ENCODE measurements at places on chromosomes 5 and 9. TPM values are rescaled to one million over a fixed set of nuclear protein-coding genes. Genes with fewer than 3 reads are reported as not detected.

- no peak overlapping the region for H3K4me3 ChIP-seq
- no peaks in the 10 kb centered on the region for H3K36me3 ChIP-seq
- H3K27me3 ChIP-seq = peaks cover 6% of the 10 kb centered on the region
- DNase-seq = no peak
- no peak overlapping the region for H3K27ac ChIP-seq
Observed at GRCh38 chr5:171537070-171537849, 117.8 kb downstream of the FGF18 start.

The PCDHA7 gene
- 2.7 TPM for total RNA-seq

The OTP gene
- not detected for total RNA-seq

The SPATA31A3 gene
- total RNA-seq = not detected

DNA sequence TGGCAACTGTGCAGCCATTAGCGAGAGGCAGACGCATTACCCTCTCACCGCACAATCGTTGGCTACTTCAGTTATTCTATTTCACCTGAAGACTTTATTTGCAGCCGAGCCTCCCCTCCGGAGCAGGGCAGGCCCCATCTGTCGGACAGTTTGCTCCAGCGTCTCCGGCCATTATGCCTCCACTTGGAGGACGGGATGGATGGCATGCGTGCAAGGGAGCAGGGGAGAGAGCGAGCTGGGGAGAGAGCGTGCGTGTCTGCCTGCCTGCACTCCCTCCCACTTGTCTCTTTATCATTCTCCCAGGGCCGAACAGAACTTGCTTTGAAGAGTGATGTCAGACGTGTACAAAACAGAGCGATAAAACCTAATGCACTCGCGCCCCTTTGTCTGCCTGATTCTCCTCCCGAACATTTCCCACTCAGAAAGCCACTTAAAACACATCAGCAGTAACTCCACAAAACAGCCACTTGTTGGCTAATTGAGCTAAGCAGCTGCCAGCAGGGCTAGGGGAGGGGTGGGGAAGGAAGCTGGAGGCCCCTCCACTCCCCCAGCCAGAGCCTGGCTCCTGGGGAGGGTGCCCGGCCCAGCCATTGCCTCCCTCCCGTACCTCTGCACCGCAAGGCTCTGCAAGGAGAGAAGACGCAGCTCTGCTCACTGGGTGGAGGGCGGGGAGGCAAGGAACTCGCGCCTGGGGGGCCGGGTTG is 43.4 kb upstream of the FUBP3 start:
- H3K27ac ChIP-seq = no peak overlapping the region
- no peaks in the 10 kb centered on the region for H3K36me3 ChIP-seq
- peaks cover 40% of the 10 kb centered on the region for H3K4me1 ChIP-seq
- H3K4me3 ChIP-seq = peak overlapping the region; percentile 52
- peak; percentile 34 for DNase-seq

The RMND5B gene
- 86.1 TPM for total RNA-seq

DNA sequence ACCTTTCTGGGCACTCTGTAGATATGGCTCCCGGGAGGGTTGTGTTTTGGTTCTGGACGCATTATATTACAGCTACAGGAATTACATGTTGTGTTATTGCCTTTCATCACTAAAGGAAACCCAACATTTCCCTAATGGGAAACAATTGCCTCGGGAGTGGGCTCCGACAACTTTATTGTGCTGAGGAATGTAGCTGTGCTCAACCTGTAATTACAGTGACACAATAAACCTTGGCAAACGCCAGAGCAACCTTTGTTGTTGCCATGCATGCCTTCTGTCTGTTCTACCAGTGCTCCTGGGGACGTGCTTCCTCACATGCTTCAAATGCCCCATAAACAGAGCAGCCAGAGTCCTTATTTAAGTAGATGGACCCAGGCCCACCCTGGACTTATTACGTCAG is 182.4 kb downstream of the DIRAS2 start:
- peaks cover 22% of the 10 kb centered on the region for H3K4me1 ChIP-seq
- no peak overlapping the region for H3K4me3 ChIP-seq
- no peak for DNase-seq
- no peaks in the 10 kb centered on the region for H3K36me3 ChIP-seq
- 0 out of 2 replicates have a peak, but pooled peaks cover 2% of the 10 kb centered on the region for H3K27me3 ChIP-seq

The SLCO6A1 gene
- 0.42 TPM for total RNA-seq

DNA sequence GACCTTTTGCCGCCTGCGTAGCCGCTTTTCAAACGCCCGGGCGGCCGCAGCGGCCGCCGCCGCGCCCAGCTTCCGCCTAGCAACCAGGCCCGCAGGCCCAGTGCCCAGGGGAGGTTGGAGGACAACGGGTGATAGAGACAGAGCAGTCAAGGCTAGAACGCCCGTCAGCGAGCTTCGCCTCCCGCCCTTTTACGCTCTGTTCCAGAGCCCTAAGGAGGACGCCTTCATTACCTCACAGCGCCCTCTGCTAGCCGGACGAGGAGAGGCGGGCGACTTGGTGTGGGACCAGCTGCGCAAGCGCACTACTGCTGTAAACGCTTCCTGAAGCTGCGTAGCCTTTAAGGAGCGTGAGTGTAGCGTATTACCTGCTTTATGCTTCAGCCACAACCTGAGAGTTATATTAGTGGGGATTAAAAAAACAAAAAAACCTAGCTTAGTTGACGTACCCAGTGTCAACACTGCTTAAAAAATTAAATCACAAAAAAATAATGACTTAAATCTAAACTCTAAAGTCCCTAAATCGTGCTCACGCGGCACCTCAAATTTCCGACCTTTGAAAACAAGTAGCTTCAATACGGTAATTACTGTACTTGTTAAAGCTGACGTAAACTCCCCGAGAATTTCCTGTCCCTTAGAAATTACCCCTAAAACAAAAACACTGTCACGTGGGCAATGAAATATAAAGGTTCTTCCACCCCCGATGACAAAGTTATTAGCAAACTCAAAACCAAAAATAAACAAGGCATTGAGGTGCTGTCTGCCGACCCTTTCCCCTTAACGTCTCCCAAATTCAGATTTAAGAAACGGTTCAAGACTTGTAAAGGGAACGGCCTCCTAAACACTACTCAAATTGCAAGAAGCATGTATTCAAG is at the start of gene CEP120:
Gene CEP120, minus strand, starts transcription at position 126 of the 872 bp plus-strand sequence. CDS start 405 bp downstream, outside the sequence.
- H3K4me3 ChIP-seq = no peak within 1 kb of the TSS
- H3K27ac ChIP-seq = peak within 1 kb of the TSS; percentile 99
- peak; percentile 98 for DNase-seq
- H3K36me3 ChIP-seq = no peaks in the 10 kb centered on the region
- H3K4me1 ChIP-seq = peaks cover 10% of the 10 kb centered on the region
- H3K27me3 ChIP-seq = no peaks in the 10 kb centered on the region

The NME5 gene
- total RNA-seq = 0.74 TPM

GRCh38 chr5:172867761-172868435 is 33.8 kb downstream of the ERGIC1 start:
- no peaks in the 10 kb centered on the region for H3K36me3 ChIP-seq
- no peak overlapping the region for H3K4me3 ChIP-seq
- H3K27me3 ChIP-seq = no peaks in the 10 kb centered on the region
- no peak overlapping the region for H3K27ac ChIP-seq
- H3K4me1 ChIP-seq = peaks cover 64% of the 10 kb centered on the region
